Stimulated activated CD8-positive, alpha-beta memory T cell treated with anti-CD3 and anti-CD28 coated beads, Interleukin-4, amount 100 ng/mL, for 1 hour (primary cell): ENCODE measurements at places on chromosomes 2 and 18.

- no peak for DNase-seq
These were observed 2.0 kb upstream of the CAPN14 start for GRCh38 chr2:31219131-31219969.

DNA sequence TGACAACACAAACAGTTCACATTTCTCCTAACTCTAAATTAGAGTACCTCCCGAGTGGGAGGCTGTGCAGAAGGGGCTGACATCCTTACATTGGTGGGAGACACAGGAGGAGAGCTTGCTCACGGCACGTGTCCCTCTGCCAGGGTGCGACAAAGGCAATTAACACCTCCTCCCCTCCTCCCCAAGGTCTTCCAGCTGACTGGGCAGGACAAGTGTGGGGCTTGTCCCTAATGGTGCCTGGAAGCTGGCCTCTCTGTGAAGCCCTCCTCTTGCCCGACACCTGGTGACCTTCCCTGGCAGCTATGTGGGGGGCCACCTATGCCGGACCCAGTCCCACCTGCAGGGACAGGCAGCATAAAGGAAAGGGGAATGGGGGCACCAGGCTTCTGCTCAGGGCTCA is 57.0 kb downstream of the FAM168B start:
- DNase-seq = no peak

DNA sequence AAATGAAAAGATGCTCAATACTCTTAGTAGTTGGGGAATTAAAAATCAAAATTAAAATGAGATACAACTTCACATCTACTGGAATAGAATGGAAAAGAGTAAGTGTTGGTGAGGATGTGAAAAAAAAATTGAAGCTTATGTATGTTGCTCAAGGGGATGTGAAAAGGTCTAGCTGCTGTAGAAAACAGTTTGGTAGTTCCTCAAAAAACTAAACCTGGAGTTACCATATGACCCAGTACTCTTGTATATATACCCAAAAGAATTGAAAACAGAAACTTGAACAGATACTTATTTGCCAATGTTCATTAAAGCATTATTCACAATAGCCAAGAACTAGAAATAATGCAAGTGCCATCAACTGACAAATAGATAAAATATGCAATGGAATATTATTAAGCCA is 208.4 kb downstream of the FIGN start:
- DNase-seq = no peak

DNA sequence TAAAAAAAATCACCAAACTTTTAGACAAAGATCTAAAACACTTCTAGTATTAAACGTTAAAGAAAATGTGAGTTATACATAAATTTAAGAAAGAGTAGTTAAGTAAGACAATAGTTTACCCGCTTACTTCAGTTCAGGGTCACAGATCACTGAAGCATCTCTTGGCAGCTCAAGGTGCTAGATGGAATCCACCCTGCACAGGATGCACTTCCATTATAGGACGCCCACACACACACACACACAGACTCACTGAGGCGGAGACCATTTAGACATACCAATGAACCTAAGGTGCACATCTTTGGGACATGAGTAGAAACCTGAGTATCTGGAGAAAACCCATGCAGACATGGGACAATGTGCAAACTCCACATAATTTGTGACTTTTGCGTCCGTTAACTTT is 630.6 kb upstream of the ZNF804A start:
- DNase-seq = no peak

DNA sequence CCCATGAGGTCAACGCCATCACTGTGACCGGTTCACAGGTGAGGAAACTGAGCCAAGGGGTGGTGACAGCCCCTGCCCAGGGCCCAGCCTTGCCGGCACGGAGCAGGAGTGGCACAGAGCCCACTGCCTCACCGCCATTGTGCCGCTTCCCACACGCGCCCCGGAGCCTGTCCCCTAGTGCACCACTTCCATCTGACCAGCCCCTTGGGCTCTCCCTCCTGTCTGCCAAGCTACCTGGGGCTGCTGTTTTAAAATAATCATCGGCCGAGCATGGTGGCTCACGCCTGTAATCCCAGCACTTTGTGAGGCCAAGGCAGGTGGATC is 49.7 kb upstream of the GLI2 start:
- DNase-seq = no peak

- DNase-seq = no peak
These were observed 919 bp upstream of the CYP1B1 start for GRCh38 chr2:38076710-38077430.

- DNase-seq = no peak
These were observed 24.7 kb upstream of the LRRC30 start for GRCh38 chr18:7206217-7206616.

DNA sequence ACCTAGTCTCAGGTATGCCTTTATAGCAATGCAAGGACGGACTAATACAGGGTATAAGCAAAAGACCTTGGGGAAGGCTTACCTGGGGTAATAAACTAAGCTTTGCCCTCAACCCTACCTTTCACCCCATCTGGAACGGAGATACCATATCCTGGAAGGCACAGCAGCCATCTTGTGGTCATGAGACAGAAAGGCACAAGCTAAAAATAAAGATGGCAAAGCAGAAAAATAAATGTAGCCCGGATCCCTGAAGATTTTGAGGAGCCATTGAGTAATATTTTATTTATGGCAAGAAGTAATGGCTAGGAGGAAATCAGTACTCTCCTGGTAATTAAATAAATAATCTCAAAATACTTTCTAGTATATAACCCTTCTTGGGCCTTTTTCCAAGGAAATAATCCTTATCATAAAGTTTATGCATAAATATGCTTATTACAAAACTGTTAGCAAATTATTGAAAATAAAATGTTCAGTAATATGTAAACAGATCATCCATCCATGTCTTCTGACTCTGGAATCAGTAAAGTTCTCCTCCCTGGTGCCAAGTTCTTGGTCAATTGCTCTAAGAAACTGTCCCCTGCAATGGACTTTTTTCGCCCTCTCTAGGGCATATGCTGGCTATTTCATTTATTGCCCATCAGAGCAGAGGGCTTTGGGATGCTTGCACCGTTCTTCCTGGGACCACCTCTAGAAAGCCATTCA is 198.7 kb downstream of the SPP2 start:
- DNase-seq = no peak

DNA sequence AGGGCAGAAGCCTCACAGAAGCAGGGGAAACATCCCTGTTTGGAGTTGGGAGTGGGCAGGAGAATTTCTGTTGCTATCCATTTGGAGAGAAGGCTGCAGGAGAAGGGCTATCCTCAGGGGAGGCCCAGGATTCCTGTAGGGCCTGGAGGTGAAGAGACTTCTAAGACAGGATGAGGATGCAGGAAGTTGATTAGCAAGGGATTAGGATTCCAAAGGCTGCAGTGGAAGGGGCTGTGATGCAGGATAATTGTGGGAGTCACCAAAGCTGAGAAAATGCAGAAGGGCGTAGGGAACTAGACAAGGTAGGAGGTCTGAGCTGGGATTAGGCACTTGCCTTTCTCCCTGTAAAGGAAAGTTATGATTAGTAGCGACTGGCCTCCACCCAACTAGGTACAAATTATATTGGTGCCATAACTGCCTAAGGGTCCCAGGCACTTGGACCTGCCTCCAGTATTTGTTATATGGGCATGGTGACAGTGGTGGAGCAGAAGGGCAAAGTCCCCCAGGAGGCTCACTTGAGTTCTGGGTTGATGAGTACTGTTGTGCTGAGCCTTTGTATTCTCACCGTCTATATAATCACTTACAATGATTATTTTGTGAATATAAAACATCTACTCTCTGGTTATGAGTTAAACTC is 96.4 kb upstream of the MSTN start:
- no peak for DNase-seq

- no peak for DNase-seq
These were observed 37.4 kb upstream of the GPC1 start for GRCh38 chr2:240397924-240398645.

GRCh38 chr18:46341986-46342525 is 237.9 kb downstream of the HAUS1 start:
- DNase-seq = no peak

GRCh38 chr2:7016601-7017211 is 99.5 kb downstream of the RNF144A start:
- no peak for DNase-seq

DNA sequence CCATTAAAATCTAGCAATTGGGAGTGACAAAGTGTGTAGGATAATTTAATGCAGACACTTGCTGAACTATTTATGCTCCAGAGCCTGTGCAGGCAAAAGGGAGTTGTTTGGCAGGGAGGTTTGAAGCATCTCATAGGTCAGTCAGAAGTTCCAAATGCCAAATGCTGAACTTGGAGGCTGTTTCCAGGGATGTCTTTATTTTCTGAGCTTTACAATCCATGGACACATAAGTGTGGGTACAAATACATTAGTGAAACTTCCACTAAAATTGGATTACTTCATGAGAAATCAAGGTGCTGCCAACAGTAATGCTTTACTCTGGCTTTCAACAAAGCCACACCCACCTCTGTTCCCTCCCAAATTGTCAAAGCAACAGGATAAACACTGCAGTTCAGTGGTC is 422.1 kb upstream of the SETBP1 start:
- no peak for DNase-seq

GRCh38 chr18:47415881-47416280 is 164.4 kb upstream of the SKOR2 start:
- DNase-seq = no peak

DNA sequence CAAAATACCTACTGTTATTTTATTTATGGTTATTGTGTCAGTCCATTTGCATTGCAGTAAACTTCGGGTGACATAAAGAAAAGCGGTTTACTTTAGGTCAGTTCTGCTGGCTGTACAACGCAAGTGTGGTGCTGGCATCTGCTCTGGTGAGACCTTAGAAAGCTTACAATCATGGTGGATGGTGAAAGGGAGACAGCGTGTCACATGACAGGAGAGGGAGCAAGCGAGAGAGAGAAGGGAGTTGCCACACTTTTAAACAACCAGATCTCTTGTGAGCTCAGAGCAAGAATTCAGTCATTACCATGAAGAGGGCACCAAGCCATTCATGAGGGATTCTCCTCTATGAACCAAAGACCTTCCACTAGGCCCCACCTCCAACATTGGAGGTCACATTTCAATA is 2.0 kb upstream of the FAM171B start:
- no peak for DNase-seq

- no peak for DNase-seq
These were observed 239.1 kb downstream of the HDAC4 start for GRCh38 chr2:239161711-239162140.

GRCh38 chr2:96265349-96265839 is 403 bp downstream of the TMEM127 start:
- peak; percentile 13 for DNase-seq

GRCh38 chr2:44740678-44741077 is 200.8 kb upstream of the SIX3 start:
- no peak for DNase-seq

- no peak for DNase-seq
These were observed 282.1 kb upstream of the NT5C1B start for GRCh38 chr2:18871430-18871829.

GRCh38 chr2:170212625-170213280 is 34.8 kb downstream of the MYO3B start:
- no peak for DNase-seq

DNA sequence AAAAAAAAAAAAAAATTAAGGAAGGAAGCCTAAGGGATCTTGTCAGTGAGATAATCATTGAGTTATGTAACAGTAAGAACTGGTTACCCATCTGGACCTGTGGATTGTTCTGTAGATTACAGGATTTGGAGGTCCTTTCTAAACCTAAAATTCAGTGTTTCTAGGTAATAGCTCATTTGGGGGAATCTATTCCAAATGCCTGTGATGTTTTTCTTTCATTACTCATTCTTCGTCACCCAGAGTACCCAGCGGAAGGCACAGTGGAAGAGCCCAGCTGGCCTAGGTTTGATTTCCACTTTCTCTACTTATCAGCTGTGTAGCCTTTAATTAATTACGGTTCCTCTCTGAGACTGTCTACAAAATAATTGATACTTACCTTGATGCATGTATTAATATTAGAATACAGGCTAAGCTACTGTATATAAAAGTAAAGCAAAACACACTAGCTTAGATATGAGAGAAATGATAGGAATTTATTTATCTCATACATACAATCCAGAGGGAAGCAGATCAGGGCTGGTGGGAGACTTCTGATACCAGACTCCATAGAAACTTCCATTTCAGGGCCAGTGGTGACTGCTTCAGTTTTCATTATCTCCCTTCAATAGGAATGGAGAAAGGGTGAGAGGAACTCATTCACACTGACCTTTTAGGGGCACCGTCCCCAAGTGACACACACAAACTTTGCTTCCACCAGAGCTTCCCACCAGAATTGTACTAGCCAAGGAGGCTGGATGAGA is 115.8 kb upstream of the NOSTRIN start:
- DNase-seq = no peak

DNA sequence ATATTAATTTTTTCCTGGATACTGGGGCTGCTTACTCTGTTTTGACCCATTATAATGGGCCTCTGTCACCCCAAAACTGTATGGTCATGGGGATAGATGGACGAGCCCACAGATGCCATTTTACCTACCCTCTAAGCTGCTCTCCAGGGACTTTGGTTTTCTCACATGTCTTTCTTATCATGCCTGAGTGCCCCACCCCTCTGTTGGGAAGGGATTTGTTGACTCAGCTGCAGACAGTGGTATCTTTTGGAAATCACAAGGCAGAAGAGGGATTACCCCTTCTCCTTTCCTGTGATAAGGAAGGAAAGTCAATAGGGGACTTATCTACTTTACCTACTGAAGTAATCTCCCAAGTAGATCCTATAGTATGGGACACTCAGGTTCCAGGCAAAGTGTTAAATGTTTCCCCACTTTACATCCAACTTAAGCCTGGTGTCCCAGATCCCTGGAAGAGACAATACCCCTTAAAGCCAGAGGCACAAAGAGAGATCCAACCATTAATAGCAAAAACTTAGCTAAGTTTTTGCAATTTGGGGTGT is 182.7 kb downstream of the RNF152 start:
- no peak for DNase-seq

DNA sequence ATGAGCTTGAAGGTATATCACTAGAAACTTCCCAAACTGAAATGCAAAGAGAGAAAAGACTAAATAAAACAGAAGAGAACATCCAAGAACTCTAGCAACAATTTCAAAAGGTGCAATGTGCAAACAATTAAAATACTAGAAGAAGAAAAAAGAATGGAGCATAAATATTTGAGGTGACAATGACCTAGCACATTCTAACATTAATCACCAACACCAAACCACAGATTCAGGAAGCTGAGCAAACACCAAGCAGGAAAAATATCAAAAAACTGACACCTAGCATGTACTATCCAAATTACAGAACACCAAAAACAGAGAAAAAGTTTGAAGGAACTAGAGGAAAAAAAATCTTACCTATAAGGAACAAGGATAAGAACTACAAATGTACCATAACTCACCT is 460.8 kb downstream of the IRS1 start:
- no peak for DNase-seq
